CD4-positive, alpha-beta T cell (primary cell): ENCODE measurements at places on chromosomes 6 and 20.

- no peak for DNase-seq
Observed at GRCh38 chr6:168060521-168060931, 18.5 kb downstream of the FRMD1 start.

GRCh38 chr6:6405997-6406714, 85.7 kb upstream of the F13A1 start:
- DNase-seq: no peak

DNA sequence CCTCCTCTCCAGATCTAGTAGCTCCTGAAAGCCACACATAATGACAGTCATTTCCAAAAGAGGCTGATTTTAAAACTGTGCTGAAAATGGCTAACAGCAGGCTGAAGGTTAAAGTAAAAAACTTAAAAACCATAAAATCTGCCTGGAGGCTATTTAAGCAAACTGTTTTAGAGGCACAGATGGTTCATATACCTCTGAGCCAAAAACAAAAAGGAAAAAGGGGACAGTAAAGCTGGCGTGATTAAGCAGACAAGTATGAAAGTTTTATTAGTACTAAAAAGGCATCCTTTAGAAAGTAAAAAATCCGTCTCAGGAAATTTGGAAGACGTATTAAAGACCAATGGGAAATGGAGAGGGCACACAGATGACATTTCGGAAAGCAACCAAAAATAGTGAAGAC, 55.8 kb downstream of the SOBP start:
- no peak for DNase-seq

DNA sequence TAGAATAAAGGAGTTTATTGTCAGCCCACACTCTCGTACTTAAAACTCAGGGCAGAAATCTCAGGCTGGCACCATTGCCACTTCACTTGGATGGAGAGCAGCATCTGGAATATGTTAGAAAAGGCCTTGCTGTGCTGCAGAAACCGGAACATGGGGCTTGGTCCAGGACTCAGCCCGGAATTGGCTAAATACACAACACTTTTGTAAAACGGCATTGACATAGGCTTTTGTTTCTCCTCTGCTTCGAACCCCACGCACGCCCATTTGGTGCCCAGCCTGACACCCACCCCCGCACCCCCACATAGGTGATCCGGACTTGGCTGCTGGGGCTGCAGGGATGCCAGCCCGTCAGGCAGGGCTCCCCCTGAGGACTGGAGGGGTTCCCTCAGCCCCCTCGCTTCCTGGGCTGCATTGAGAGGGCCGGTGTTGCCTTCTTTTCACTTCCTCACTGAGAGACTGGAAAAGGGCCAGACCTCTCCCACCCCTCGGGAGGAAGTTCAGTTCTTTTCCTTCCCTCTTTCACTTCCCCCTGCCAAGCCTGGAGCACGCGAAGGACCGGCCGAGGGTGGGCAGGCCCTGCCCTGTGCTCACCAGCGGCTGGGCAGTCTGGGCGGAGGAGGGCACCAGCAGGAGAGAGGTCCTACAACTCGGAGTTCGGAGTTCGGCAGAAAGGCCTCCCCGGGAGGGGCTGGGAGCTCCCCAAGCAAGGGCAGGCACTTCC, 17.9 kb upstream of the CST3 start:
- DNase-seq: peak; percentile 53

DNA sequence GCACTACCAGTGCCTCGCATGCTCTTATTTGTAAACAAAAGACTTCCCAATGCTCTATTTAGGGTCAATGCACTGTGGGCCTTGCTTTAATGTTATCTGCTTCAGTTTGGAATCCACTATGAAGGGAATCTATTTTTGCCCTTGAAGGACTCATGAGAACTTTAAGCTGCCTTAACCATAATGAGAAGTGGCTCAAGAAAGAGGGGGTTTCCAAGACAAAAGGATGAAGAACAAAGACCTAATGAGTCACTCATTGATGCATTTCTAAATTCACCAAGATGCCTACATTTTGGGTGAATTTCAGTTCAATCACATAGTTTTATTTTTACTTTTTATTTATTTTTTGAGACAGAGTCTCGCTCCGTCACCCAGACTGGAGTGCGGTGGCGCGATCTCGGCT, 228.2 kb downstream of the LY86 start:
- no peak for DNase-seq
